Smooth muscle cell of trachea (primary cell): ENCODE measurements at places on chromosomes 1 and 21. TPM values are rescaled to one million over a fixed set of nuclear protein-coding genes. Genes with fewer than 3 reads are reported as not detected.

PRRC2C gene
- total RNA-seq: 51.4 and 60.9 TPM in 2 replicates

MRPL39 gene
- total RNA-seq: 30.8 and 44.4 TPM in 2 replicates

SUSD4 gene
- total RNA-seq: not detected in 2 replicates

OR2T11 gene
- not detected in 2 replicates for total RNA-seq

CYP4A22 gene
- total RNA-seq: not detected in 2 replicates

CCDC181 gene
- total RNA-seq: 0.50 and 1.0 TPM in 2 replicates

MPL gene
- total RNA-seq: not detected in 2 replicates

NID1 gene
- total RNA-seq: 48.3 and 54.7 TPM in 2 replicates

TRIM58 gene
- under 0.01 TPM in 1 of 2 replicates, not detected in the other for total RNA-seq

MASP2 gene
- under 0.01 TPM in 1 of 2 replicates, not detected in the other for total RNA-seq

CELA3A gene
- not detected in 2 replicates for total RNA-seq

ADAM15 gene
- 61.1 and 134 TPM in 2 replicates for total RNA-seq

UCHL5 gene
- total RNA-seq: 28.8 and 40.0 TPM in 2 replicates

LAPTM5 gene
- not detected in 2 replicates for total RNA-seq

AIRE gene
- total RNA-seq: under 0.01 TPM in 1 of 2 replicates, not detected in the other

RAB42 gene
- total RNA-seq: 10.6 and 12.2 TPM in 2 replicates

LRRC39 gene
- total RNA-seq: 0.33 and 0.73 TPM in 2 replicates

TFF2 gene
- not detected in 2 replicates for total RNA-seq

ARTN gene
- under 0.01 and 0.29 TPM in 2 replicates for total RNA-seq

DHRS3 gene
- total RNA-seq: 52.5 and 174 TPM in 2 replicates

C1orf185 gene
- not detected in 2 replicates for total RNA-seq

NECTIN4 gene
- total RNA-seq: under 0.01 and 0.17 TPM in 2 replicates

SLAMF9 gene
- total RNA-seq: 0.33 TPM in 1 of 2 replicates, not detected in the other

DYRK1A gene
- total RNA-seq: 62.0 and 70.3 TPM in 2 replicates

TRIM67 gene
- total RNA-seq: under 0.01 TPM in 1 of 2 replicates, not detected in the other

CRNN gene
- total RNA-seq: not detected in 2 replicates

PDPN gene
- total RNA-seq: 0.87 and 4.5 TPM in 2 replicates

NHLH1 gene
- not detected in 2 replicates for total RNA-seq

FAM163A gene
- total RNA-seq: not detected in 2 replicates

CD164L2 gene
- total RNA-seq: not detected in 2 replicates
